Activated CD8-positive, alpha-beta T cell treated with anti-CD3 and anti-CD28 coated beads for 36 hours (primary cell): ENCODE measurements at places on chromosomes 12 and 14. TPM values are rescaled to one million over a fixed set of nuclear protein-coding genes. Genes with fewer than 3 reads are reported as not detected.
A peak's percentile ranks its signal among the peaks of the same experiment; 100 is the strongest.

MGST1 gene
- total RNA-seq = not detected

DGLUCY gene
- total RNA-seq = 59.3 TPM

ENDOU gene
- total RNA-seq = not detected

KCNK13 gene
- not detected for total RNA-seq

COCH gene
- total RNA-seq = 5.8 TPM

OGFOD2 gene
- 31.5 TPM for total RNA-seq

HDAC7 gene
- 373 TPM for total RNA-seq

ESRRB gene
- 0.18 TPM for total RNA-seq

TMTC2 gene
- total RNA-seq = 3.1 TPM

MARCHF9 gene
- 24.3 TPM for total RNA-seq

DNA sequence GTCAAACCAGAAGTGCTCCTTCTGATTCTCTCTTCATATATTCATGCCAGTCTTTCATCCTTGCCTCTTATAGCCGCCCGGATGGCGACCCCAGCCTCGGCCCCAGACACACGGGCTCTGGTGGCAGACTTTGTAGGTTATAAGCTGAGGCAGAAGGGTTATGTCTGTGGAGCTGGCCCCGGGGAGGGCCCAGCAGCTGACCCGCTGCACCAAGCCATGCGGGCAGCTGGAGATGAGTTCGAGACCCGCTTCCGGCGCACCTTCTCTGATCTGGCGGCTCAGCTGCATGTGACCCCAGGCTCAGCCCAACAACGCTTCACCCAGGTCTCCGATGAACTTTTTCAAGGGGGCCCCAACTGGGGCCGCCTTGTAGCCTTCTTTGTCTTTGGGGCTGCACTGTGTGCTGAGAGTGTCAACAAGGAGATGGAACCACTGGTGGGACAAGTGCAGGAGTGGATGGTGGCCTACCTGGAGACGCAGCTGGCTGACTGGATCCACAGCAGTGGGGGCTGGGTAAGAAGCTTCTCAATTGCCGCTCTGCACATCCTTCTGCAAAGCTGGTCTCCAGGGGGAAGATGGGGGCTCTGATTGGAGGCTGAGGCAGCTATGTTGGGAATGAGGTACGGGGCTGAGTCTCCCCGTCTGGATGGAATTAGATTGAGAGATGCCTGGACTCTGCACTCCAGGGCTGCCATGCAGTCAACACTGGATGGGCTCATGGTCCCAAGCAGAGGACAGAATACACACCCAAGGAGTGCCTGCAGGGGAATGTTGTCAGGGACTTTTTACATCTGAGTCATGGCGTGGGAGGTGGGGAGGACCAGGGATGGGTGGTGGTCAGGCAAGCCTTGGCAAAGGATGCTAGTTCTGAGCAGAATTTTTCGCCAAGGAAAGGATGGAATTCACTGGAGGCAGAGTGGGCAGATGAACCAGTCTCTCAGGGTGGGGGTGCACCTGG, 1.3 kb downstream of the BCL2L2 start:
- DNase-seq = no peak

- DNase-seq = no peak
Observed at GRCh38 chr12:39581592-39581991, 38.0 kb downstream of the ABCD2 start.

GRCh38 chr14:93481758-93482157, 51.0 kb downstream of the UNC79 start:
- DNase-seq = no peak

- no peak for DNase-seq
Observed at GRCh38 chr14:57153286-57153685, 115.4 kb downstream of the EXOC5 start.

- DNase-seq = no peak
Observed at GRCh38 chr12:95429172-95429510, 44.8 kb upstream of the METAP2 start.

- DNase-seq = no peak
Observed at GRCh38 chr14:68730811-68731425, 61.9 kb downstream of the ZFP36L1 start.

DNA sequence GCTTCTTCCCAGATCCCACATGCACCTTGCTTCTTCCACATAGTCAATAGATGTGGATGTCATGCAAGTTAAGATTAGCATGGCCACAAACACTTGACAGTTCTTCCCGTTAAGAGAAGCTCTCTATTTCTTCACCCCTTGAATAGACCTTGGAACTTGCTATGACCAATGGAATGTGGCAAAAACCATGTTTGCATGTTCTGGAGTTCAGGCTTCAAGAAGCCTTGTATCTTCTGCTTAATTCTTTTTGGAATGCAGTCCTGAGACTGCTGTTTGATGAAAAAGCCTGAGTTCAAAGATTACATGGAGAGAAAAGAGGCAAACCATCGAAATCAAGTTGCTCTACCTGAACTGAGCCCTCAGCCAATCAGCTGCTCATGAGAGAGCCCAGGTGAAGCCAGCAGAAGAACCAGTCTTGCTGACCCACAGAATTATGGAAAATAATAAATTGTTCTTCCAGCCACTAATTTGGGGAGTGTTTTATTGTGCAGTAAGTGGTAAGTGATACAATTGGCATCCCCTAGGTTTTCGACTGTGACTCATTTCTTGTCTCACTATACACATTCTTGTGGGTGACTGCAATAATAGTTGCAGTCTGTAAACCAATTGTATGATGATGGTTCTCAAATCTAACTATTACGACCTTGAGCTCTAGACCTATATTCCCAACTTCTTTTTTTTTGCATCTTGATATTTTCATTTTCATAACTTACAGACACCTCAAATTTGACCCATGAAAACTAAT, 12.6 kb downstream of the RASSF9 start:
- no peak for DNase-seq

DNA sequence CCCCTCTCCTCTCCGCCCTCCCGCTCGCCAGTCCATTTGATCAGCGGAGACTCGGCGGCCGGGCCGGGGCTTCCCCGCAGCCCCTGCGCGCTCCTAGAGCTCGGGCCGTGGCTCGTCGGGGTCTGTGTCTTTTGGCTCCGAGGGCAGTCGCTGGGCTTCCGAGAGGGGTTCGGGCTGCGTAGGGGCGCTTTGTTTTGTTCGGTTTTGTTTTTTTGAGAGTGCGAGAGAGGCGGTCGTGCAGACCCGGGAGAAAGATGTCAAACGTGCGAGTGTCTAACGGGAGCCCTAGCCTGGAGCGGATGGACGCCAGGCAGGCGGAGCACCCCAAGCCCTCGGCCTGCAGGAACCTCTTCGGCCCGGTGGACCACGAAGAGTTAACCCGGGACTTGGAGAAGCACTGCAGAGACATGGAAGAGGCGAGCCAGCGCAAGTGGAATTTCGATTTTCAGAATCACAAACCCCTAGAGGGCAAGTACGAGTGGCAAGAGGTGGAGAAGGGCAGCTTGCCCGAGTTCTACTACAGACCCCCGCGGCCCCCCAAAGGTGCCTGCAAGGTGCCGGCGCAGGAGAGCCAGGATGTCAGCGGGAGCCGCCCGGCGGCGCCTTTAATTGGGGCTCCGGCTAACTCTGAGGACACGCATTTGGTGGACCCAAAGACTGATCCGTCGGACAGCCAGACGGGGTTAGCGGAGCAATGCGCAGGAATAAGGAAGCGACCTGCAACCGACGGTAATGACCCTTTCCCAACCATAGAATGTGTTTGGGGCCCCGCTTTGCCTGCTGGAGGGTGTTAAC, 615 bp downstream of the CDKN1B start:
- peak; percentile 29 for DNase-seq

DNA sequence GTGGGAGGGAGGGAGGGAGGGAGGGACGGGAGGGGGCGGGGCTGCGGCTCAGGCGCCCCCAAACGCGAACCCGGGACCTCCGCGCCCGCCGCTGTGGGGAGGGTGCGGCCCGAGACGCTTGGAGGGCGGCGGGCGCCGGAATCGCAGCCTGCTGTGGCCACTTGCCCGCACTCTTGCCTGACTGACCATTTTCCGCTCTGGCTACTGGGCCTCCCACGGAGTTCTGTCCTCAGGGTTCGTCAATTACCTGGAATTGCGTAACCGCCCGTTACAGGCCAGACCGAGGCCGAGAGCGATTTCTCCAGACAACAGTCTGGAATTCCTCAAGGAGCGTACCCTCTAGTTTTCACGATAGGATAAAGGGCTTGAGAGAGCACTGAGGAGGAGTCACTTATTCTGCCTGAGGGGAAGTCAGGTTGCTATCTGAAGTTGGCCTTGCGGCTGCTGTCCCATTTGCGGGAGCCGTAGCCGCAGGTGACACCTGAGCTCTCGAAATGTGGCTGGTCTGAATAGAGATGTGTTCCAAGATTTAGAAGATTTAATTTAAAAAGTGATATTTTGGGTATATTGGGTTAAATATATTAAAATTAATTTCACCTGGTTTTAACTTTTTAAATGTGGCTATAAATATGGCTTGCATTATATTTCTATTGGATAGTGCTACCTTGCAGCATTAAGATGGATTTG, 446 bp upstream of the ZNF641 start:
- DNase-seq = no peak

GRCh38 chr14:96117101-96117897, 78.1 kb downstream of the C14orf132 start:
- DNase-seq = no peak

DNA sequence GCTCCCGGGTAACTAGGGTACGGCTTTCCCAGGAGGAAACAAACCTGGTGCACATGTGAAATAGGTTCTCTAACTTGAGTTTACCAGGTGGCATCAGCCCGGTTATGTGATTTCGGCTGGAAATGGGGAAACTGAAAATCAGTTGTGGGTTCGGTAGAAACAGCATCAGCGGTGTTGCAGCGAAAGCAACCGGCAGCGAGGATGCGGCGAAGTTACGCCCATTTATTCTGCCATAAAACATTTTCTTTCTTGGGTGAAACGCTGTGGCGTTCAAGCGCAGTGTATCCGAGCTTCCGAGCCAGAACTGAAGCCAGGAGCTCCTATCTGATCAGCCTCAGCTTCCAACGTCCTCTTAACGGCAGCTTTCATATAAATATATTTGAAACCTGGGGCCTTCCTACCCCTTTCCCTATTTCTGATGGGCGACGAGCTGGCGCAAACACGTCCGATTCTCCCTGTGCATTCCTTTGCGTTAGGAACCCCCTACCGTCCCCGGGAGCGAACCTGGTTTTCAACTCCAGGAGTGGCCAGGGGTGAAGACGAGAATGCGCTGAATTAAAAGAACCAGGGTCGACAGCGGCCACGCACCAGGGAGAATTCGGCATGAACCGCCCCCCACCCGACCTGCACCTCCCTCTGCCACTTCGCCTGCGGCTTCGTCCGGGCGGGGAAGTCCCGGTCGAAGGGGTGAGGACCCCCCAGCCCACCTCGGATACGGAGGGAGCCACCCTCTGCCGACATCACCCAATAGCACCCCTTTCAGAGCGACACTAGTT, 1.6 kb downstream of the DPF3 start:
- DNase-seq = peak; percentile 49

GRCh38 chr12:53099071-53099882, 1.8 kb downstream of the IGFBP6 start:
- DNase-seq = peak; percentile 97

DNA sequence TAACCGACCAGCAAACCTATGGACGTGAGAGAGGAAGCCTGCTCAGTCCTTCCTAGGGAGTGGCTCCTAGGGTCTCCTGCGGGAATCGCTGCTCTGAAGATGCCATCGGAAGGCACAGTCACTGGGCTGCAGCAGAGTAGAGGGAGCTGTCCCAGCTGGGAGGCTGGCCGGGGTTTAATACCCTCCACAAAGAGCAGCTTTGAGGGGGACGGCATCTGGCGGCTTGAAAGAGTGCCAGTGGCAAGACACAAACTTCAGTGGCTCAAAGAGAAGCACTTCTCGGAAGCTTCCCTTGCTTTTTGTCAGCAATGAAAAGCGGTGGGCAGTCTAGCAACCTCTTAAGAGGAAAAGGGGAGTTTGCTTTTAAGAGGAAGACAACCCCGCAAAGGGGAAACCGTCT, 114.6 kb downstream of the TMEM132C start:
- DNase-seq = no peak

GRCh38 chr12:91496337-91496736, 313.7 kb upstream of the DCN start:
- no peak for DNase-seq

- DNase-seq = no peak
Observed at GRCh38 chr12:42474391-42474790, 115.2 kb downstream of the PRICKLE1 start.

DNA sequence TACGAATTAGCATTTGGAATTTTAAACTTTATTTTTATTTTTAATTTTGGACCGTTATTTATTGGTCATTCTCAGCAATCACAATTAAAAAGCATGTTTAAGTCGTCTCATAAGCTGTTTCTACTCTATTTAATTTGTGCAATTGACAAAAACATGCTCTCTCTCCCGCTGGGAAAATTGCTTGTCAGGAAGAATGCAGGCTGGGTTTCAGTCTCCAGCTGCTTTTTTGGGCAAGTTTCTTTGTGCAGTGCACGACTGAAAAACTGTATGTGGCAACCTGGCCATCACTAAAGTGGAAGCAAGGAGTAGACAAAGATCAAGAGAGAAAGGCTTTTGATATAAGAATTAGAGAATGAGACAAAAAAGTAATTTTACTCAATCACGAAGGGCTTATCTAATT, 941.5 kb upstream of the MDGA2 start:
- DNase-seq = no peak

- peak; percentile 88 for DNase-seq
Observed at GRCh38 chr12:7129872-7130691, at the start of gene CLSTN3. CLSTN3 (plus strand) TSS chr12:7130371; CDS start chr12:7130649, 278 bp downstream.

GRCh38 chr12:78343657-78344056, 513.0 kb downstream of the NAV3 start:
- DNase-seq = no peak

GRCh38 chr12:100141998-100142850, 450 bp downstream of the BLTP3B start:
- peak; percentile 64 for DNase-seq

DNA sequence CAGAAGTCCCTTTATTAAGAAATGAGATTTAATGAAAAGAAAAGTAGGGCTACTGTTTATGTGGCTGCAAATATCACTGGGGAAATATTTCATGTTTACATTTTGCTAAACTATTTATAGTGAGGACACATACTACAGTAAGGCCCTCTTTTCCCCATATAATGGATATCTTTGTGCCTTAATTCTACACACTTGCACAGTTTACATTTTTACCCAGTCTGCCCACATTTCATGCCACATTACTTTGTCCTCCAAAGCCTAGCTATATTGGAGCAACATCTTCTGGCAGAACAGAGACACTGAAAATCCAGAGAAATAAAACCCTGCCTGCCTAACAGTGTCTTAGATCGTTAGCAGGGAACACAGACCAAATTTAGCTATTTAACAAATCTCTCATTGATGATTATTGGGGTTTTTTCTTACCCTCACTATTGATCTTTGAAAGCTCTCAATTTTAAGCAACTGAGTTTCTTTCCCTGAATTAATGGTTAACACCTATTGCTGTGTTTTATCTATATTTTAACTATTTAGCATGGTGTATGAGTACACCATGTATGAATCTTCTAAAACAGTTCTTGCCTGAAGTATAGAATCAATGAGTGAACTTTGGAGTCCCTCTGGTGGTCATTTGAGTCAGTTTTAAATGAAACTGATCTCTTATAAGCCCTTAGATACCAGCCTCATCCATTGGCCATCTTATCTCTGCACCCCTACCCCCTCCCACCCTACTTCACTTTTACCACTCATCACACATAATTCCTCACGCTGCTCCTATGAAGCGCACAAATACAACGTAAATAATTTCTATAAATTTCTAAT, 170.2 kb downstream of the BCAT1 start:
- DNase-seq = no peak
